ENCODE measurements at places on chromosomes 2 and 18.

GRCh38 chr2:212392043-212392442, 146.6 kb downstream of the ERBB4 start:
- no peak for DNase-seq

DNA sequence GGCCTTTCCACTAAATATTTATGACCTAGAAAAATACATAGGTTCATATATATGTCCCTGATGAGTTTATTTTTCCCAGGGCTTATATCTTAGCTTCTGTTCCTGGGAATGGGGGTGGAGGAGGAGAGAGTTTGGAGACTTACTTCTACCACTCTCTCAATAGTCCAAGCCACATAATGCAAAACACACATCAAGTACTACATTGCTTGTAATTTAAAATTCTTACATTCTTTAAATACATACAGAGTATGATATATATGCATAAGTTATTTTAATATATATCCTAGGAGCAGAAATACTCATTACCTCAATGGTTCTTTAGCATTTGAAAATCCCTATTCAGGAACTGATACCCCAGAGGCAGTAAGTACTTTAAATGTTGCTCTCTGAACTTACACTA, 73.2 kb upstream of the MYL1 start:
- no peak for DNase-seq

- DNase-seq: no peak
These were observed 370.9 kb downstream of the CNTNAP5 start for GRCh38 chr2:124395961-124396360.

DNA sequence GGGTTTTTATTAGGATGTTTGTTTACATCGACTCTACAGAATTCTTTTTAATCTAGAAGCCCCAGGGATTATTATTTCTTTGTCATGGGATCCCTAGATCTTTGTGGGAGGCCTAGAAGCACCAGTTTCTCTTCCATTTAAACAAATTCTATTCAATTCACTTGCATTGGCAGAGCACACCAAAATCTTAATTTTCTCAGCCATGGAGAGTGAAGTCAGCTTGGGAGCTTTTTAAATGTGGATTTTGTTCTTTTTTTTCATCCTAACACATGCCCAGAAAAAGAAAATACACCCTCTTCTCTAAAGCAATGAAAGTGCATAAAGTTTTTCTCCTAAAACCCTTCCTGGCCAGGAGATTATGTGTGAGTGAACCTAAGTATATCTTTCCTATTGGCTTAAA, 38.5 kb downstream of the CDCA7 start:
- no peak for DNase-seq

DNA sequence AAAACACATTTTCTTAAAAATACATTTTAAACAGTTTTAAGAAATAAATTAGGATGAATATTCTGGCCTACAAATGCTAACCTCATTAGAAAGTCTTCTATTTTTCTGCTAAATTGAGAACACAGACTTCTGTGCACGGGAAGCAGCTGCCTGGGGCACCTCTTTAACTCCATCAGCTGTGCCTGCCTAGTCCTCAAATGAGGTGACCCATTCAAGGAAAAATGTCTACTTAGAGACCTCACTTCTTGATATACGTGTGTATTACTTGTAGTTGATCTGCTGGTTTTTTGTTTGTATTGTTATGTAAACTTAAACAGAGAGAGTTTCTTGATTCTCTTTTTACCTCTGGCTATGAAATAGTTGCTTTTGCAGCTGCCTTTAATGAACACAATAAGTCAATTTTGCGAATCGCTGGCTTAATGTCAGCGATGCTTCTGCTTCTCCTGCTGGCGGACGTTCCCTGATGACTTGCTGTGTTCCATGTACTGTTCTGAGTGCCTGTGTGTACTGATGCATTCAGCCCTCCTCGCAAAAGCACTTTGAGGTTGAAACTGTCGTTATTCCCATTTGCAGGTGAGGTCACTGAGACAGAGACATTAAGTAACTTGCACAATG, 88.7 kb upstream of the TXNDC2 start:
- no peak for DNase-seq

- no peak for DNase-seq
These were observed 17.5 kb upstream of the CDC42EP3 start for GRCh38 chr2:37688771-37689468.

DNA sequence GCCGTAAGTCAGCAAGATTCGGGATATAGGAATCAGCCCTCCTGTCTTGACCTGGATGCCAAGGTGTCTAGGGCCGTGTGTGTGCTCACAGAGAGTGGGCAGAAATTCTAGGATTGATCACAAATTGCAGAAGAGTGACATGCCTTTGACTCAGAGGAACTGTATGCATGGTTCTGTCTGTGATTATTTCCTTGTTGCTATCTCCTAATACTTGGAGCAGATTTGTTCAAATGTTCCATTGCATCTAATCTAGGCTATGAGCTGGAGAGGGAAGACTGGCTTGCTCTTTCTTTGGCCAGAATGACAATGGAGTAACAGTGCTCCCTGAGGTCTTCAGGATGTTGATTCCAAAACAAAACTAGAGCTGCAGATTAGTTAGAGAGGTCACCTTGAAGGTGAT, 115.0 kb downstream of the EN1 start:
- DNase-seq: no peak

DNA sequence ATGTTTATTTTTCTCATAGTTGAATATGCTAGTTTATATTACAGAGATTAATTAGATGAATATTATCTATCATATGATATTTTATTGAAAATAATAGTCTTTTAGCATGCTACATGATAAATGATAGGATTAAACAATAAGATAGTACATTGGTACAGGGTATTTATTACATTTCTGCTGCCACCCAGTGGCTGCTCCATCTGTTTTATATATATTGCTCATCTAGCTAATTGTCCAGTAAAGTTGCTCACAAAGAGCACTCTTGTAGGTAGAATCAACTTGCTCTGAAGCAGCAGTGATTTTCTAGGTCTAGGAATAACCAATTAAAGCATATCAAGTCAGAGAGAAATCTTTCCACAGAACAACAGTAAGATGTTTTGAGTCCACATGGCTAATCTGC, 183.3 kb downstream of the ASXL3 start:
- DNase-seq: peak; percentile 16

- DNase-seq: no peak
These were observed 65.0 kb downstream of the MAPRE2 start for GRCh38 chr18:35106013-35106844.

DNA sequence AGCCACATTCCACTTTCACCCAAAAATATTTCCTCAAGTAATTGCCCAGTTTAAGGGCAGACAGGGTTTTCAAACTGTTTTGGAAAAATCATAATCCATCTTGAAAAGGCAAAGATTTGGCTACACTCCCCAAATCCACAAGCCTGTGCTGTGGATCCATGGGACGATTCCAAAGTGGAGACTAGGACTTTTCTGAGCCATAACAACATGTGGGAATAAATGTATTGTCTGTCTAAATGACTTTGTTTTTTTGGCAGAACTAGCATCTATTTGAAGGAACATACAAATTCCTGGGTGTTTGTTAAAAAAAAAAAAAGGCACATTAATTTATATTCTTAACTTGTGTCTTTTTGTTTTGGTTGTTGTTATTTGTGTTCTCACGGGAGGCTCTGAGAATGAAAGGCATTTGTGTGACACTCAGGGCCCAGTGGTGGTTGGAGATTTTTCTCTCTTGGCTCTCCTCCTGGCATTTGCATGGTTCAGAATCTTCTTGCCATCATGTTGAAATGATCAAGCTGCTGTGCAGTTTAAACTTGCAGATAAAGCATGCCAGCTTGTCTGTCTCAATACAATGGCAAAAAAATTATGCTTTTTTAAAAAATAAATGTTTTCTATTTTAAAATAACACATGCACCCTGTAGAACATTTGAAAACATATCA, 277.4 kb downstream of the EN1 start:
- no peak for DNase-seq

Data from kidney capillary endothelial cell (primary cell).